ENCODE measurements at places on chromosomes 1 and 21.
A peak's percentile ranks its signal among the peaks of the same experiment; 100 is the strongest.

GRCh38 chr1:231522931-231523642, 5.4 kb upstream of the TSNAX start:
- DNase-seq, result no peak

- DNase-seq, result peak; percentile 82
Observed at GRCh38 chr1:235513495-235514366, 9.5 kb upstream of the B3GALNT2 start.

GRCh38 chr1:154867064-154867825, 2.8 kb downstream of the KCNN3 start:
- DNase-seq, result peak; percentile 69

DNA sequence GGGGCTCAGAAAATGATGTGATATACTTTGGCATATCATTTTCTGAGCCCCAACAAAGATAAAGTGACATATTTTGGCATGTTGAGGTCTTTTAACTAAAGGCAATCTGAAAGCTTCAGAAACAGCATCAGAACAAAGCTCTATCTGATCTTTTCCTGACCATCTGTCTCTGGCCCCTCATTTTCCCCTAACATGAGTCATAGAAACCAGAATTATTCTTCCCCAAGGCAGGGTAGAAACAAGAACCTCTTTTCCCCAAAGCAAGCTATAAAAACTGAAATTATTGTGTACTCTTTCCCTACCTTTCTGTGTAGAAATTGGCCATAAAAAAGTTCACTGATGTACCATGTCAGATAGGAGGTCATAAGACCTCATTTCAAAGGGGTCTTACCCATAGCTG, 48.7 kb upstream of the PLA2G4A start:
- no peak for DNase-seq
